Stimulated activated CD4-positive, alpha-beta T cell treated with anti-CD3 and anti-CD28 coated beads, TNF-alpha, amount 100 ng/mL, for 24 hours (primary cell): ENCODE measurements at places on chromosomes 2 and 18.

- no peak for DNase-seq
Observed at GRCh38 chr2:120819720-120820210, 84.1 kb downstream of the GLI2 start.

DNA sequence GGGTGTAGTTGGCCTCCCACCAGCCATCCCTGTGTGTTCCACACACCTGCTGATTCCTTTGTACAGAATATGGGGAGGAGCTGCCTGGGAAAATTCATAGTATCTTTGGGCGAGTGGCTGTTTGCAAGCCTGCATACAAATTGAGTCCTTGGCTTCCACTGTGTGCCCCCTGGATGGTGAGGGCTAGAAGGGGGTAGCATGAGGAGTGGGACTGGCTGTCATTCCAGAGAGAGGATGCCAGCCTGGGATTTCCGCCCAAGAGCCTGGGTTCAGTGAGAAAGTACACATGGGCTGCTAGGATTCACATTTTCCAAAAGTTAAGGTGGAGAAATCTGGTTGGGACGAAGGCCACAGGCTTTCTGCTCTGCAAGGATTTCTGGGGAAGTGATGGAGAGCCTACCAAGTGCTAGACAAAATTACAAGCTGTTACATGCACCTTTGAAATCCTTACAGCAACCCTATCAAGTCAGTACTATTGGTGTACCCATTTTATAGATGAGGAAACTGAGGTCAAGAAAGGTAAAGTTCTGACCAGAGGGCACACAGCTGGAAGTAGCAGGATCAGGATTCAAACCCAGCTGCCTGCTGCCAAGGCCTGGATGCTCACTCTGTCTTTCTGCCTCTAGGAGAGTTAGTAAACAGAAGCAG, 606 bp upstream of the TOGARAM2 start:
- DNase-seq = no peak

- no peak for DNase-seq
Observed at GRCh38 chr2:226037526-226037925, 638.0 kb downstream of the NYAP2 start.

GRCh38 chr2:218074031-218074430, 5.0 kb downstream of the RUFY4 start:
- peak; percentile 27 for DNase-seq

DNA sequence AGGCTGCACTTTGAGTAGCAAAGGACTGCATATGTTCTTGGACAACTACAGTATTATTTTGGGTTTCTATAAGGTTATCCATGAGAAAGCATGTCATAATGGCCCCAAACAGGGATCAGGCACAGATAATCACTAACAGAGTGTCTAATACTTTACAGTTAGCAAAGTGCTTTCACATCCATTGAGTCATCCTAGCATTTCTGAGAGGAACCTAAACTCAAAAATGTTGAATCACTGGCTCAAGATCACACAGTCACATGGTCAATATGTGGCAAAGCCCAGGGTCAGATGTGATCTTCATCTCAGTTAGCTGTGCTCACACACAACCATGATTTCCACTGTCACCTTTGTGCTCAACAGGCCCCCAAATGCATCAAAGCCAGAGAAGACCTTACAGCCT, 156.1 kb upstream of the VRK2 start:
- no peak for DNase-seq

- DNase-seq = no peak
Observed at GRCh38 chr18:61203151-61203550, 130.1 kb upstream of the CDH20 start.

DNA sequence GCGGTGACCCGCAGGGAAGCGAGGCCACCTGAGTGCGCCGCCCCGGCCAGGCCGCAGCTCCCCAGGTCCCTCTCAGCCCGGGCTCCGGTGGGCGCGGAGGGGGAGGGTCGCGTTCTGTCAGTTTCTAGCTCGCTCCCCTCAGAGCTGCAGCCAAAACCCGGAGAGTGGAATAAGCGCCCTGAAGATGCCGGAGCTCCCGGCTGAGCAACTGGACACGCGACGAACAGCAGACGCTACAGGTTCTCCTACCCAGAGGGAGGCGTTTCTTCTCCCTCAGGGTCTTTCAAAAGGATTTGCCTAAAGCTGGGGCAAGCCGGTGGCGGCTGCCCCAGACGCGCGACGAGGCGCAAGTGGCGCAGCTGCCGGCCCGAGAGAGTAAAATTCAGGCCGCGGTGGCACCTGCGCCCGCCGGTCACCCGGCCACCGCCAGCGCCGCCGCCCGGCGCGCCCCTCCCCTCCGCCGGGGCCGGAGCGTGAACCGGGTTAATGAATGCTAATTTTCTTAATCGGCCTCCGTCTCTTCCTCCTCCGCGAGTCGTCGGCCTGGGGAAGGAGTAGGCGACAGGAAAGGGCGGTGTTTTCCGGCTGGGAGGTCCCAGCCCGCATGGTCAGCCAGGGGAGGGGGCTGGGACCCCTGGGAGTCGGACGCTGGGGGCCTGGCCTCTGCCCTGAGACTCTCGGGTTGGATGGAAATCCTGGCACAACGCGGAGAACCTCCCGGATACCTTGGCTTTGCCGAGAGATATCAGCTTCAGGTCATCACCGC, 845 bp upstream of the CDC42EP3 start:
- DNase-seq = peak; percentile 52

- no peak for DNase-seq
Observed at GRCh38 chr2:164032995-164033394, 297.2 kb upstream of the FIGN start.
